NCI-H524 (cell line): ENCODE measurements at places on chromosomes 1 and 21.

DNA sequence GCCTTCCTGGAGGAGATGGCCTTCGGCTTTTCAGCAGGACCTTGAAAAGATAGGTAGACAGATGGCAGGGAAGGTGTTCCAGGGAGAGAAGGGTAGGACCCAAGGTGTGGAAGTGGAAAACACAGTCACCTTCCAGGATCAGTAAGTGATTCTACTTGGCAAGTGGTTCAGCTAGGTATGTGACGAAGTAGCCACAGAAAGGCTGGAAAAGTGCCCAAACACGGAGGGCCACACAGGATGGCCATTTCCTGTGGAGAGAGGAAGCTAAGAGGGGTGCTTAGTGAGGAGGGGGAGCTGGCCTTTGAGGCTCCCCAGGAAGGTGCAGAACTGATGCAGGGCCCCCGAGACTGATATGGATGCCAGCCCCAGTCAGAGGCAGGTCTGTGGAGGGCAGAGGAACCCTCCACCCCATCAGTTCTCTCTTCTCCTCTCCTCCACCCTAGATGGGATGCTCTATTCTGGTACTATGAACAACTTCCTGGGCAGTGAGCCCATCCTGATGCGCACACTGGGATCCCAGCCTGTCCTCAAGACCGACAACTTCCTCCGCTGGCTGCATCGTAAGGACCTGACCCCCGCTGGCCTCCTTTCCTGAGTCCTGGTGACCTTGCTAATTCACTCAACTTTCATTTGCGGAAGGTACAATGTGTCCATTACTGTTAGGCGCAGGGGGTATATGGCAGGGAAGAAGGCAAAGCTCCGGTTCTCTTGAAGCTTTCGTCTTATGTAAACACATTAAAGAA is 6.8 kb downstream of the SEMA4A start:
- no peak for DNase-seq

DNA sequence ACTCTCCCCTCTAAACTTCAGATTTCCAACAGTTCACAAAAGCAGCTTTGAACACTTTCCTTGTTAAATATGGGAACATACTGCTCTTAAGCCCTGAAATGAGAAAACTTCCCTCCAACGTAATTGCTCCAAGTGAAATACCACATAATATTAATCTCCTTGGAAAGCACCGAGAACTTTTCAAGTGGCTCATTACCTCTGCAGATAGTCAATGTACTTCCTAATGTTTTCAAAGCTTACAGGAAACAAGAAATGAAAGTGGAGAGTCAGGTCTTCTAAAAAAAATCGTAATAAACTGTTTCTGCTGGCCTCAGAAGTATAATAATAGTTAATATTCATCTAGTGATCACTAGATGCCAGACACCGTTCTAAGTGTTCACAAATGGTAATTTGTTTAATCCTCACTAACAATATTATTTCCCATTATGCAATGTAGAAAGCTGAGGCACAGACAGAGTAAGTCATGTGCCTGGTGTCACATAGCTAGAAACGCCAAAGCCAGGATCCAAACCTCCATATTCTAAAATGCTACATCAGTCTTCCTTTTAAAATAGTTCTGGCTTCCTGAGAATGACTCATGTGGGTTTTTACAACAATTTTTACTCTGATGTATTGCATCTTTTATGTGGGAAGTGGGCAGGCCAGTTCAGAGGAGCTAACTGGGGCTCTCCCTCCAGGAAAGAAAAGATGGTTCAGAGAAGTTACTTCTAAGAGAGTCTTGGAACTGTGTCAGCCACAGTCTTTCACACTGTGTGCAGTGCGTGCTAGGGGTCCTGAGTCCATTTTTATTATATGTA is 177.2 kb downstream of the PLPPR4 start:
- peak; percentile 53 for DNase-seq

- DNase-seq: no peak
Measured at GRCh38 chr1:24966724-24967346, 36.8 kb upstream of the RUNX3 start.

DNA sequence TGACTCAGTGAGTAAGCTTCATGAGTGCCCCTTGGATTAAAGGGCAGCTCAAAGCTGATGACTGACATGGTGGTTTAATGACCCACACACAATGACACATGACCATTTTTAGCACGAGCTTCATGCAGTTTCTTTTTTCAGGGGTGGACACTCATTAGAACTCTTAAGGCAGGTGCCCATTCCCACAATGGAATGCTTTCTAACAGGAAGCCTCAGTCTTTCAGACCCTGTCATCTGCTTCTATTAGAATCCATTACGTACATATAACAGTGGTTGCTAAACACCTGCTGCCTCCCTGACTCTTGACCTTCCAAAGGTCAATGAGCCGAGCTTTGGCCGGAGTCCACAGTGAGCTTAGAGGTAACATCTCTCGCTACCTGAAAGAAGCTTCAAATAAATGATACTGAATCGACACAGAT is 27.4 kb downstream of the AKNAD1 start:
- no peak for DNase-seq

- DNase-seq: no peak
Measured at GRCh38 chr1:27770293-27770830, 2.7 kb upstream of the STX12 start.

- DNase-seq: no peak
Measured at GRCh38 chr21:40041446-40041845, 174.2 kb downstream of the PCP4 start.

DNA sequence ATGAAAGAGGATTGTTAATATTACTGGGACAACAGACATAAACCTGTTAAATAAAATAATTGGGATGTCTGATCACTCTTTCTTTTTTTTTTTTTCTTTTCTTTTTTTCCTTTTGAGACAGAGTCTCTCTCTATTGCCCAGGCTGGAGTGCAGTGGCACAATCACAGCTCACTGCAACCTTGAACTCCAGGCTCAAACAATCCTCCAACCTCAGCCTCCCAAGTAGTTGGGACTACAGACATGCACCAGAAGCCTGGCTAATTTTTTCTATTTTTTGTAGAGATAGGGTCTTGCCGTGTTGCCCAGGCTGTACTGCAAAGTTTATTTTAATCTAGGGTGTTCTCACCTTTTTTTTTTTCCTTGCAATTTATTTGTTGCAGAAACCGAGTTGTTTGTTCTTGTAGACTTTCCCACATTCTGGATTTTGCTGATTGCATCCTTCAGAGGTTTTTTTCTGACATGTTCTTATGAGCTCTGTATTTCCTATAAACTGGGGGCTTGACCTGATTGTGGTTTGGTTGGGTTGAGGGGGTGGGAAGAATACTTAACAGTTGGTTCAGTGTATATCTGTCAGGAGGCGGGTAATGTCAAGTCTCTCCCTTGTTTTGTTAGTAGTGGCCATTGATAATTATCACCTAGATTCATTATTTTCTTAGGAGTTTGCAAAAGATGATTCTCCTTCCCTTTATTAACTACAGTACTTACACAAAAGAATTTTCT is 125.2 kb downstream of the MAST2 start:
- DNase-seq: no peak

DNA sequence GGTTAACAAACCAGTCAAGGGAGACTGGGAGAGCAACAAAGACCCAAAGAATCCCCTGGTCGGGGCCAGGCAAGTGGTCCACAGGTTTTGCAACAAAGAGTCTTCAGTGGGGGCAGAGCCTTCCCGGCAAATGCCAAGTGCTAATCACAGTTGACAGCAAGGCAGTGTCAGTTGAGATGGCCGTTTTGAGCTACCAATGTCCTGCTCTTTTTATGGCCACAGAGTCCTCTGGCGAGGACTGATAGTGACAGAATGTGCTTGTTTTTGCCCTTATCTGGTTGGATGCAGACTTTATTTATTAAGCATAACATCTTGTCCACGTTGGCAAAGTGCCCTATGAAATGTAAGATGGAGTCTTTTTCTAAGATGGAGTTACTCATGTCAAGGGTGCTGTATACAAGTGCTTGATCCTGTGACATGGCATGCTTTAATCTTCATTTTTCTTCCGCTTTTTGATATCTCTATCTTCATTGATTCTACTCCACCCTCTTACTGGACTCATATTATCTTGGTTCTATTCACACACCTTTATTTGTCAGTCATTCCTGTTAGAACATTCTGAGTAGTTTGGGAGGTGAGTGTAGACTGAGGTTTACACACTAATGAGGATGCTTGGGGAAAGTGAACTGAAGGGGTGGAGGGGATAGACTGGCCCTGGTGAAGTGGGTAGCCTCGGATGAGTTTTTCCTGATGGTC is 51.8 kb downstream of the KCNK1 start:
- DNase-seq: no peak

- no peak for DNase-seq
Measured at GRCh38 chr1:28144203-28145135, 32.0 kb downstream of the PTAFR start.

DNA sequence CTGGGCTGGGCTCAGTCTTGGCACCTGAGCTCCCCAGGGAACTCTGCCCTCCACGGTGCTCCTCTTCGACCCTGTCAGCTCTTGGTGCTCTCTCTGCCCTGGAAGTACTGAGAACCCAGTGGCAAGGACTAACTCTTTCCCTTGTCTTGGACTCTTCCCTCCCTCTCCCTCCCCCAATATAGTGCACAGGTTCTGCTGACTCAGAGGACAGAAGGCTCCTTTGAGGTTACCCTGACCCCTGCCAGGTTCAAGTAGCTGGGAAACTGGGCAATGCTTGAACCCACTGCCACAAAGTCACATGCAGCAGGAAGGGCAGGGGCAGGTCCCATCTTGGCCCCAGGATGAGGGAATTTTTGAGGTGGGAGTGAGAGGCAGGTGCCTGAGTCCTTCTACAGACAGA is 20.3 kb downstream of the KCNQ4 start:
- no peak for DNase-seq

DNA sequence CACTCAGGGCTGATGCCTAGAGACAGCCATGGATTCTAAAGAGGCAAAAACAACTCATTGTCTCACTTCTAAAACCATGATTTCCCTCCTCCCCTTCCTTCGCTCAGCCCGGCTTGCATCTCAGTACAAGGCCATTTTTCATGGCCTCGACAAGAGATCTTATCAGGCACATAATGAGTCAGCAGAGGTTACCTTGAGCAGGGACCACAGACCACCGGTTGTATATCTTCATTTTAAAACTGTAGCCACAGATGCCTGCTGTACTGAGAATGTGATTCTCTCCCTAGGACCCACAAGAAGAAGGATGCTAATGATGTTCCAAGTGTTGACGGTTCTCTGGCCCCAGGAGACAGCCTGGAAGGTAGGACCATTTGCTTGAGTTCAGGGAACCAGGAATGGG is 331.9 kb downstream of the AJAP1 start:
- DNase-seq: no peak

GRCh38 chr1:22673486-22674409 is 20.7 kb downstream of the C1QB start:
- peak; percentile 54 for DNase-seq

DNA sequence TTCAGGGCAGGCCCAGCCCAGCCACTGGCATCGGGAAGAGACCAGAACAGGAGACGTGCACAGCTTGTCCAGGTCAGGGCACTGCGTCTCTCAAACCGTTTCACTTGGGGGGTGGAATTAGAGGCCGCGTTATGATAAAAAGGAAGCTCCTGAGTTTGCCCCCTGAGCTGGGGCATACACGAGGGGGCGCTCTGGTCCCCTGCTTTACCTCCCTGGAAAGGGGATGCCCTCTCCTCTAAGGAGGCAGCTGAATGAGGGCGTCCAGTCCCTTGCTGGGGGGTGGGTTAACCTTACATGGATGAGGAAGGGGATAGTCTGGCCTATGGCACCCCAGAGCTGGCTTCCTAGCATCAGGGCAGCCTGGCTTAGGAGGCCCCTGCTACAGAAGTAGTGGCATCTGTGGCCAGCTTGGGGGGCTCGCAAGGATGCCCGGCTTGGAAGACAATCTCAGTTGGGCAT is 2.3 kb downstream of the MYOG start:
- DNase-seq: no peak

DNA sequence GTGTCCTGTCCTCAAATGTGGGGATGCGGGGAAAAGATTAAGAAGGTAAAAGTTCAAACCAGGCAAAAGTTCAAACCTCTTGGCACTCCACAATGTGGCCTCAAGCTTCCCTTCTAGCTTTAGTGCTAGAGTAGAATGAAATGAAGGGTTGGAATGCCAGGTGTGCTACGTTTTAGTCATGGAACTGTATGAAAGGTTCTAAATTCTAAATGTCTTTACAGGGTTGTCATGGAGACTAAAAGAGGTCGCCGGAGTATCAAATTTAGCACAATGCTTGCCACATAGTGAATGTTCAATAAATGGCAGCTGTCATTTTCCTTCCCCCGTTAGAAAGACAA is 57.2 kb upstream of the LRRC8D start:
- DNase-seq: no peak

DNA sequence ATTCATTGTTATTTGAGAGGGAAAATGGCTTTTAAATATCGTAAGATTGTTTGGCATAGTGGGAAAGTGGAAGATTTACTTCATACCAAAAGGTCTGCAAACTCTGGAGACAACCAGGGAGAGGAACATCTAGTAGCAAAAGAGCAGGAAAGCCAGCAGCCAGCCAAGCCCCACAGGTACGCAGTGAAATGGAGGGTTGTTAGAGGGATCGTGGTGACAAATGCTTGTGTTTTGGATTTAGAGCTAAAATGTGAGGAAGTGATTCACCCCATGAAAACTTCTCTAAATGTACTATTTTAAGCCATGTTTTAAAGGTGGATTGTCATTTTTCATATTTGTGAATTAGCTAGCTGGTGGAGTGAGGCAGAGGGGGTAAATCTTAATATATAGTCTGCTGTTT is 69.3 kb downstream of the RPS6KC1 start:
- no peak for DNase-seq

DNA sequence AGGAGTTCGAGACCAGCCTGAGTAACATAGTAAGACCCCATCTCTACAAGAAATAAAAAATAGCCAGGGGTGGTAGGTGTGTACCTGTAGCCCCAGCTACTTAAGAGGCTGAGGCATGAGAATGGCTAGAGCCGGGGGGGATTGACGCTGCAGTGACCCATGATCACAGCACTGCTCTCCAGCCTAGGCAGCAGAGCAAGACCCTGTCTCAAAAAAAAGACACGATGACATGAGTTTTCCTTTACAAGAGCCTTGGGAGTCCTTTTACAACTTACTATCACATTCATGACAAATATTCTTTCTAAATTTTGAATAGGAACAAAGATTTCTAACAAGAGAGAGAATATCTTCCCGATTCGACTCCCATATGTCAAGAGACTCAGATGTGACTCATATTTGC is 3.3 kb upstream of the BRWD1 start:
- DNase-seq: no peak

DNA sequence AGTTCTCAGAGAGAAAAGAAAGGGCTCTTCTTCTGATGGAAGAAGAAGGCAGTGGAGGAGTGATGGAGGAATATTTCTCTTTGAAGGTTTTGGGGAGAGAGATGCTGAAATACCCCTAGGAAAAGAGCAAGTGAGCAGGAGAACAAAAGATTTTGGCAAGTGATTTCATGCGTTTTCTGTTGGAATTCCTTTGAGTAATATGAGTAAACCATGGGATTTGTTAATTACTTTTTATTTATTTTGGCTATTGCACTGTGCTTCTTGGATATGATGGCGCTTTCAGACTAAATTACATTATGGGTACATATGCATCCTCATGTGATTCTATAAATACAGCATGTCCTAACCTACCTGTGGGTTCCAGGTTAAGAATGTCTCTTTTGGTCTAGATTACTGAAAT is 210.1 kb upstream of the PTGFR start:
- DNase-seq: no peak

- DNase-seq: no peak
Measured at GRCh38 chr1:64898107-64898861, 68.1 kb downstream of the JAK1 start.

GRCh38 chr1:221025501-221025900 is 146.3 kb downstream of the HLX start:
- no peak for DNase-seq

- peak; percentile 91 for DNase-seq
Measured at GRCh38 chr1:113993072-113993471, 13.8 kb downstream of the OLFML3 start.
